ENCODE measurements at places on chromosomes 16 and 17. TPM values are rescaled to one million over a fixed set of nuclear protein-coding genes. Genes with fewer than 3 reads are reported as not detected.

PIRT gene
- polyA plus RNA-seq: not detected

NACA2 gene
- 1.3 TPM for polyA plus RNA-seq

TPPP3 gene
- polyA plus RNA-seq: 384 TPM

CORO6 gene
- 99.3 TPM for polyA plus RNA-seq

KRTAP4-9 gene
- not detected for polyA plus RNA-seq

GRIN2C gene
- polyA plus RNA-seq: 0.93 TPM

CDH15 gene
- 340 TPM for polyA plus RNA-seq

HAS3 gene
- 2.6 TPM for polyA plus RNA-seq

C17orf67 gene
- 2.3 TPM for polyA plus RNA-seq

C17orf113 gene
- 1.8 TPM for polyA plus RNA-seq

GRCh38 chr16:11235703-11235991, 20.4 kb downstream of the SOCS1 start:
- no peak for DNase-seq

- no peak for DNase-seq
These were observed 37.2 kb upstream of the NGFR start for GRCh38 chr17:49457564-49458535.

- DNase-seq: no peak
These were observed 24.3 kb upstream of the ASGR2 start for GRCh38 chr17:7138800-7139381.

GRCh38 chr17:79981661-79982101, 54.0 kb downstream of the TBC1D16 start:
- no peak for DNase-seq

- DNase-seq: no peak
These were observed 28.4 kb upstream of the WFIKKN2 start for GRCh38 chr17:50807009-50807408.

- DNase-seq: no peak
These were observed 213.7 kb downstream of the COPRS start for GRCh38 chr17:31645351-31645750.

- no peak for DNase-seq
These were observed 131.7 kb downstream of the TMEM114 start for GRCh38 chr16:8458481-8459046.

DNA sequence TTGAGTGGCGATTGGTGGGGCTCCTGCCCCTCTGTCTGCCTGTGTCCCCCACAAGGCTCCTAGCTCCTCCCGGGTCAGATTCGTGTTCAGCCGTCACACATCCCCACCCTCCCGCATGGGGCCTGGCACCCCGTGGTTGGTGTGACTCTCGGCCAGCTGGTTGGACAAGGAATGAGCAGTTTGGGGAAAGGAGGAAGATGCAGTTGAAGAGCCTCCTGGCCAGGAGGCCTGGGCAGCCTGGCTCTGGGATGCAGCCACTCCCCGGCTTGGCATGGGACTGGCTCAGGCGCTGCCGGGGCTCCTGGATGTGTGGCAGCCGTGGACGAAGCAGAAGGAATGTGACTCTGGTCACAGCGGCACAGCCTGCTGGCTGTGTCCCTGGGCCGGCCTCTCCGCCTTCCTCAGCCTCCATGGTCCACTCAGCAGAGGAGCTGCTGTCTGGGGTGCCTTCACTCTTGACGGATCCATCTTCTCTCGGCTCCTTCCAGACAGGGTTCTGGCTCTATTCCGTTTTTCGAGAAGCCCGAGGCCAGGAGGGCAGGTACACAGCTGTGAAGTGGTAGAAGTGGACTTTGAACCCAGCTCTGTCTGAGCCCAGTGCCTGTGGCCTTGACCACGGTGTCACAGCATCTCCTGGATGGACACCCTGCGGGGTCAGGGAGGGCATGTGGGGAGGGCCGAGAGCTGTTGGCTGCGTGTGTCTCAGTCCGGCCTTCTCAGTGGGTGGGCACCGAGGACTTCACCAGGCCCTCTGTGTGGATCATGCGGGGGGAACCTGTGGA, 2.1 kb downstream of the TRAF7 start:
- no peak for DNase-seq

GRCh38 chr17:81459224-81459623, 53.4 kb downstream of the ACTG1 start:
- DNase-seq: no peak

GRCh38 chr17:290121-290521, 62.5 kb downstream of the RPH3AL start:
- DNase-seq: no peak

DNA sequence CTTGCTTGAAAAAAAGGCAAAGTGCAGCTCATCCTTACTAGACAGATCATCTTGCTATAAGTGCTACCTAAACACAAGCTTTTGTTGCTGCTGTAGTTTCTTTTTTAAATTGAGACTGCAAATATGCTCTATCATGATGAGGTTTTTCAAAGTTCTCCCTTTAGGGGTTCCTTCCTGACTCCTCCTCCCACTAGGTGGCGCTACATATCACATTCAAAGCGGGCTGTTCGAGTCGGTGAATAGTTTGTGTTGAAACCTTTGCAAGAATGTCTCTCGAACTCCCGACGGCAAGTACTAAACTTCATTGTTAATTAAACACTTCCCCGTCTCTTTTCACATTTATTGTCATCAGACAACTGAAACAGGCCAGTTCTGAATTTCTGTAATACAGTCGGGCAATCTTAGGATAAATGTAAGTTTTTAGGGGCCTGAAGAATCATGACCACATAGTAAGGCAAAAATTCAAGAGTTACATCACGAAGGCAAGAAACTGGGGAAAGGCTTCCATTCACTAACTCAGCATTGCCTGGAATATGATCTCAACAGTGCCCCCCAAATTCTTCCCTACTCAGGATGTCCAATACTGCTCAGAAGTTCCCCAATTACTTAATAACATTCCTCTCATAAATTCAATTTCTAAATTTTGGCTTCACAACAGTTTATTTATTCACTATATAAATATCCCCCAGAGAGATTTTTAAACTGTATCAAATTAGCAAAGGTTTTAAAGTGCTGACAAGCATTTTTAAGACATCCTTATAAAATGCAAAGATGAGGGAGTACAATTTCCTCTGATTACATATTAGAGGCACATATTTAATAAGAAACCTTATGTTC, 6.7 kb downstream of the HS3ST3A1 start:
- DNase-seq: peak; percentile 85

GRCh38 chr17:82344175-82344907, 10.8 kb upstream of the SECTM1 start:
- DNase-seq: no peak

Data from hindlimb muscle (tissue), 1 donor.